ENCODE measurements at places on chromosomes 4 and X.

GRCh38 chr4:84916227-84916626 lies 50.3 kb downstream of the WDFY3 start:
- DNase-seq, result no peak

DNA sequence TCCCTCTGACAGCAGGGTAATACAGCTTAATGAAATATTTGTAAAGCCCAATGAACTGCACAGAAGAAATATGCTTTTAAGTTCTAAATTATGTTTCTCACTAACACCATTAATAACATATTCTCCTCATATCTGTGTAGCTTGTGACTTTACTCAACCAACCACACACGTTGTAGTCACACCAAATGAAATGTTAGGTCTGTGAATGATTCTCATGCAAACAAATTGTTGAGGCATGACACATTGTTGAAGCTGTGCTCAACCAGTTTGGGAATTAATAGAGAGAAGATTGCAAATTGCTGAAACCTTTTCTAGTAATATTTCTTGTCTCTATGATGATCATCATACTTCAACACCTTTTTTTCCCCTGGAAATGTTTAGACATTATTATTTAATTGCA lies 645.9 kb downstream of the PCDH7 start:
- DNase-seq, result peak; percentile 66

GRCh38 chr4:165327211-165328100 lies at the start of gene MSMO1:
MSMO1 (plus strand) TSS chr4:165327669; CDS start chr4:165333371, 5,702 bp downstream.
- peak; percentile 100 for DNase-seq

DNA sequence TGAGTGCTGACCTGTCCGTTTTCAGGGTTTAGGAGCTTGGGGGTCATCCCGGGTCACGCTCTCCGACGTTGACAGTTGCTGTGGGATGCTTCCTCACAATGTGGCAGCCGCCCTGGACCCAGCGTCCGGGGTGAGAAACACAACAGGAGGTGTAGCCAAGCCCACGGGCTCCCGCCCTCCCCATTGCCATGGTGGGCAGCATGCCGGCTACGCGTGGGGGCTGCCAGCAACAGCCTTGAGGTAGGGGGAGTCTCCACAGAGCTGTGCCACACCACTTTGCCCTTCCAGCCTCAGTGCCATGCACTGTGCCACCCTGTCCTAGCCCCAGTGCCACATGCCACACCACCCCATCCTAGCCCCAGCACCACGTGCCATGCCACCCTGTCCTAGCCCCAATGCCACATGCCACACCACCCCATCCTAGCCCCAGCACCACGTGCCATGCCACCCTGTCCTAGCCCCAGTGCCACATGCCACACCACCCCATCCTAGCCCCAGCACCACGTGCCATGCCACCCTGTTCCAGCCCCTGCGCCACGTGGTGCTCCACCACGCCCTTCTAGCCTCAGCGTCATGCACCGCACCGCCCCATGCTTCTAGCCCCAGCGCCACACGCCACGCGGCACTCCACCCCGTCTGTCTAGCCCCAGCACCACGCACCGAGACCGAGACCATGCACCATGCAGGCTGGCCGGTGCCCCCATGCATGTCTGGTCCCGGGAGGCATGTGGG lies 8.5 kb upstream of the HGFAC start:
- no peak for DNase-seq

DNA sequence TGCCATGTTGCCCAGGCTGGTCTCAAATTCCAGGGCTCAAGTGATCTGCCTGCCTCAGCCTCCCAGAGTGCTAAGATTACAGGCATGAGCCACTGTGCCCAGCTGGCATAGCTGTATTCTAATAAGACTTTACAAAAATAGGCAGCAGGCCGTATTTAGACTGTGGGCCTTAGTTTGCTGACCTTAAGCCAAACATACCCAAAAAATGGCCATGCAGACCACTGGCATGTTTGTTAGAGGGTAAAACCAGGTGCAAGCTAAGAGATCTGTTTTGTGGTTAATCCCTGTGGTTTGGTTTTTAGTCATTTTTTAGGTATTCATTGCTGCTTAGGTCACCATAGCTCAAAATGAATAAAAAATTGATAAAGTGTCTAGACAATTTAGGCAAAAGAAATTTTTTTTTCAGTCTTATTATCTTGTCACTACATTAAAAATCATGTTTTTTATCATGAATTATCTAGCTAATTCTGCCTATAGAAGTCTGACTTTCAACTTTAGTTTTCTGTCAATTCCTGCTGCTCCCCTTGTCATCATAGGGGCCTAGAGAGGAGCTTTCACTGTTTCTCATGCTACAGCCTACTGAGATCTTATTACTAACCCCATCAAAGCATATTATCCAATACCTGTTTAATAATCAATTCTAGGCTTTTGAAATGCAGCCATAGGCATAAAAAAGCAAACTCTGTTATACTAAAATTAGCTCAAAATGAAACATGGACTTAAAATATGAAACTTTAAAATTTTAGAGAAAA lies 7.5 kb upstream of the SPINK2 start:
- no peak for DNase-seq

DNA sequence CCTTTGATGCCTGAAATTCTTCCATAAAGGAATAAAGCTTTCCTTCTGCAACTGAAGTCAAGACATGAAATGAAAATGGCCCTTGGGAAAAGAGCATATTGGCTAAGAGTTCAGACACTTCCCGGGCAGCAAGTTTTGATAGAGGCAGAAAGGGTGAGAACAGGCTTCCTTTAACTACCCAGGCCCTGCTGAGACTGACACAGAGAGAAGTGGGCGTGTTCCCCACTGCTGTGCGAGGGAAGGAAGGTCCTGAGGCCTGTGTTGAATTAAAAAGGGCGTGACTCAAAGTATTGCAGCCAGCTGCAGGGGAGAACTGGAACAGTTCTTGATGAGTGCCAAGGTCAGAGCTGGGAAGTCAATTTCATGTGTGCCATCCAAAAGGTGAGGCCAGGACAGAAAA lies 33.9 kb upstream of the ADGRG2 start:
- peak; percentile 32 for DNase-seq

DNA sequence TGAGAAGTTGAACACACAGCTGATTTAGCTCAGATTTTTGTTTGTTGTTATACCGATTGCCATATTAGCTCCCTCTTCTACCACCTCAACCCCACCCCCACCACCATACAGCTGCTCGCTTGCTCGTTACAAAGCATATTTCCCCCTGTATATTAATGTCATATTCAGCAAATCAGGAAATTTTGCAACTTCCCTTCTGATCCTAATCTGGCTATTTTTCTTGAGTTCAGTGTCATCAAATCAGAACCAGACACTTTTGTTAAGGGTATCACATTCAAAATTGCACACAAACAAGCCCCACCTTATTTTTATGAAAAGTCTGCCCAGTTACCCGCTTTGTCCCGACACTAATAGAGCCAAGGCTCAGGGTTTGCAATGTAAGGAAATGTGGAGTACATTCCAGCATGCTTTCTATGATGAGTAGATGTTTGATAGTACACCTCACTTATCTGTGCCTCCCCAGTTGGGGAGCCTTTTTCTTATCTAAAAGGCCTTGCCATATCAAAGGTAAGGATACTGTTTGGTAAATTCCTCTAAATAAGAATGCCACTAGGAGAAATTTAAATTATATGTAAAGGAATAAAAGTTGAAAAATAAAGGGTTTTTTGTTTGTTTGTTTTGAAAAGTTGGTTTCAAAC lies 212.2 kb downstream of the CBR4 start:
- no peak for DNase-seq

GRCh38 chr4:94877973-94878372 lies 120.2 kb downstream of the BMPR1B start:
- DNase-seq, result peak; percentile 57

GRCh38 chr4:122100508-122100907 lies 51.6 kb upstream of the BLTP1 start:
- DNase-seq, result no peak

DNA sequence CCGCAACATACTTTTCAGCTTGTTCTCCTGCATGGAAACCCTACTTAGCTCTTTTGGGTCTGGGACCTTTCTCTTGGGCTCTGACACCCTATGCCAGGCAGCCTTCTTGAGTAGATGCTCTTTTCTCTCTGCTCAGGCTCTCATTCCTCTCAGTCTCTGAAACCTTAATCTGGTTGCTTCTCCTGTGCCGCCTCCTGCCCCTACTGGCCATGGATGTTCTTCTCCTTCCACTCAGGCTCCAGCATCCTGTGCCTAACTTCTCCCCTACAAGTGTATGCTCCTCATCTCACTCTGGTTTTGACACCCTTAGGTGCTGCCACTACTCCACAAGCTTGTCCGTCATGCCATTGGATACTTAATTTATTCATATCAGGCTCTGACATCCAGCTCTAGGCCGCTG lies 15.2 kb downstream of the BLTP1 start:
- DNase-seq, result no peak

DNA sequence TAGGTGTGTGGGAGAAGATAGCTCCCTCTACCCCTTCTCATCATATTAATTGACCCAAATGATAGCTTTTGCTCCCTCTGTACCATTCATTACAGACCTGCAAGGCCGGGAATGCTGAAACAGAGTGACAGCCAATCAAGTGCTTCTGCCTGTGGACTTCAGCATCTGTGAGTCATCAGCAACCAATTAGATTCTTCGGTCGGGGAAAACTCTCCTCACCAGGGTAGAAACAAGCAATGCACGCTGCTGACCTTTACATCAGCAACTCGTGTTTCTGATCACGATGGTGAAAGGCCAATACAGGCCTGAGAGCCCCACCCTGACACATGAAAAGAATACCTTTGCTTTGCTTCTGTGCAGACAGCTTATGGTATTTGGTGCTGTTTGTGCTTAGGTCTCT lies 347.2 kb upstream of the DDX53 start:
- DNase-seq, result peak; percentile 5

DNA sequence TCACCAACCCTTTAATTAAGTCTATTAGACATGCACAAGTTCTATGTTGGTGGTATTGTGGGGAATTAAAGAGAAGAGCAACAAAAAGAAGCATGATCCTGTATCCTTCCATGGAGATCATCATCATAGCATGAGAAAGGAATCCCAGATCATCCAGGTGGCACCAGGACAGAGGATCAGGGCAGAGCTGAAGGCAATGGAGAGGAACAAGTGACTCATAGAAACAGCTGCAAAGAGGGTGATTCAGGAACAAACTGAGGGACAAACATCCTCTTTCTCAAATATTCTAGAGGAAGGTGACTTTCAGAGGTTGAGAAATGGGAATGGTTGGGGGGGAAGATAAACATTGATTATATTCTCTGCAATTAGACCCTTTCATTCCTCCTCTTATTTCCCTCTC lies 105.5 kb upstream of the OTUD4 start:
- DNase-seq, result peak; percentile 61

DNA sequence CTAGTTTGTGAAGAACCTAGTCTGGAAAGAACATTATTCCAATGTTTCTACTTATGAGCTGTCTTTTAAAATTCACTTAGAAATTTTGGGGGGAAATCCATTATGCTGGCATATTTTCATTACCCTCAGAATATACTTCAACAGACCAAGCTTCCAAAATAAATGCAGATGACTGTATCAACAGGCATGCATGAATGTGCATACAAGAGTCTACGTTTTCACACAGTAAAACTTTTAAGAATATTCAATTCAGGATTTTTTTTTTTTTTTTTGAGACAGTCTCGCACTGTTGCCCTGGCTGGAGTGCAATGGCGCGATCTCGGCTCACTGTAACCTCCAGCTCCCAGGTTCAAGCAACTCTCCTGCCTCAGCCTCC lies 49.7 kb downstream of the ABCG2 start:
- no peak for DNase-seq

DNA sequence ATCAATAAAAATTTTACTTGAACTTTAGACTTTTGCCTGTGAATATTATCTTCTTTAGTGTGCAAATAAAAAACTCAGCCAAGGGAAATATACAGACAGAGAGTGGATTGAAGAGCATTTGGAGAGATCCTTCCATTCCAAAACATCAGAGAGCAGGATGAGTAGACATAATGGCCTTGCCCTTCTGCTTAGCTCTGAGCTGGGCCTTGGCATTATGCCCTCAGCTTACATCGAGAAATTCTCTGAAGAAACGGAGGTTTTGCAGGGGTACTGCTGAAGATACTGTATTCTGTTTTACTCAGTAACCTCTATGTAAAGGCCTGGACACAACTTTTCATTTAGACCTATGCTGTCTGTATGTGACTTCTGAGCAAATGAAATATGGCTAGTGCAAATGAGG lies 317.4 kb downstream of the STIM2 start:
- DNase-seq, result no peak

GRCh38 chr4:178955614-178956013 lies 1513.4 kb upstream of the AGA start:
- DNase-seq, result no peak

- no peak for DNase-seq
Measured at GRCh38 chrX:123331349-123331748, 147.3 kb downstream of the GRIA3 start.

DNA sequence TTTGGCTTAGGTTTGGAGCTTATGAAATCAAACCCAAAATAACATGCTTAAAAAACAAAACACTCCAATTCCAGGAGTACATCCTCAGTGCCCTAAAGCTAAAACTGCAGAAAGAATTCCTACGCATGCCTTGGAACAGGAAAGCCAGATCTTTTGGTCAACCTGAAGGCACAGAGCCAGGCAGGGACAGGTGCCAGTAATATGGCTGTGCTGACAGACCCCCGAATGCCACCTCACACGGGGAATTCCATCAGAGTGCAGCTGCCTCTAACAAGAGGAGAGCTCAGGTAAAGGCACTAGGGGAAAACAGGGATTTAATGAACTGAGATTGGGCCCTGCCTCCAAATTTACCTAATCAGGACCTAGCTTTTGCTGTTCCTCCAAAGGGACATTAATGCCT lies 77.1 kb downstream of the SHISA3 start:
- DNase-seq, result no peak

- peak; percentile 82 for DNase-seq
Measured at GRCh38 chr4:20615486-20616260, 84.6 kb upstream of the PACRGL start.

DNA sequence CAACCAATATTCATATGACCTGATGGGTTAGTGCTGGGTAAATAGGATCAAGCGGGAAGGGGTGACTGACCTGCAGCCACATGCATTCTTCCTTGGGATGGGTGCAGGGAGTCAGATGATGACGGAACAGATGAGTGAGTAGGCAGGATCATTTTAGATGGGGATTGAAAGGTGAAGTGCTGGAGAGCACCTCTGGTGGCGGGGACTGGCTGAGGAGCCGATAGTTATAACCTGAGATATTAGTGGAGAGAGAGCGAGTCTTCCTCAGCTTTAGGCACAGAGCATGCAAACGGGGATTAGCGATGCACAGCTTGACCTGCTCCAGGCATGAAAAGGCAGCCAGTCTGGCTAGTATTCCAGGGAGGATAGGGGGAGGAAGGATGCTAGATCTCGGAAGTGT lies 99.1 kb downstream of the AFF1 start:
- no peak for DNase-seq

DNA sequence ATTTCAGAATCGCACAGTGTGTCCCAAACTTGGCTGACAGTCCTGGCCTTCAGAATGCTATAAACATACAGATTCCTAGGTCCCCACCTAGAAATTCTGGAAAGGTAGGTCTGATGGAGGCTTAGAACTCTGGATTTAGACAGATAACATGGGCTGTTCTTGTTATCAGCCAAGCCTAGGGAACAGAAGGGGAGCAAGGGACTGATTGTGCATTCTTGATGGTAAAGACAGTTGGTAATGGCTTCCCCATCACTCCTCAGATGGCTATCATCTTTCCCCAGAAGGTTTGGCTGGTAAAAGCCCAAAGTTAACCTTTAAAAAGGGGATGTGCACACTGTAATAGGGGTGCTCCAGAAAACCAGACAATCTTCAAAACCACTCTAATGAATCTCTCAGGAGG lies 35.7 kb downstream of the DIPK2B start:
- no peak for DNase-seq

All from epithelial cell of esophagus (primary cell).